ENCODE measurements at places on chromosomes 1 and 21.

DNA sequence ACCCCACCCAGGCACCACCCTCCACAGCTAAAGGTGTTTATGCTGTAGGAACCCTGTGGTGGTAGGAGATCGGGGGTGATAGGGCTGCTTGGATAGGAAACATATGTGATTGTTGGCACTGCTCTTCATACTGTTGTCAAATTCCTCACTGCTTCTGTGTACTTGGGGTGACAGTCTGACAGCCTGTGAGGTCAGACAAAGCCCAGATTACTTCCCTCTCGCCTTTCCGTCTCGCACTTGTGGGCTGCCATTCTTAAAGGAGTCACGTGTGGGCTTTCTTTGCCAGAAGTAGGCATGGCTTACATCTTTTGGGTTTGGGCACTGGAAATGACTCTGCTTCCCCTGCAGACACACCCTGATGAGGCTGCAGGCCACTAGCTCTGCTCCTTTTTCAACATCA is 363.8 kb downstream of the DISC1 start:
- no peak for DNase-seq

DNA sequence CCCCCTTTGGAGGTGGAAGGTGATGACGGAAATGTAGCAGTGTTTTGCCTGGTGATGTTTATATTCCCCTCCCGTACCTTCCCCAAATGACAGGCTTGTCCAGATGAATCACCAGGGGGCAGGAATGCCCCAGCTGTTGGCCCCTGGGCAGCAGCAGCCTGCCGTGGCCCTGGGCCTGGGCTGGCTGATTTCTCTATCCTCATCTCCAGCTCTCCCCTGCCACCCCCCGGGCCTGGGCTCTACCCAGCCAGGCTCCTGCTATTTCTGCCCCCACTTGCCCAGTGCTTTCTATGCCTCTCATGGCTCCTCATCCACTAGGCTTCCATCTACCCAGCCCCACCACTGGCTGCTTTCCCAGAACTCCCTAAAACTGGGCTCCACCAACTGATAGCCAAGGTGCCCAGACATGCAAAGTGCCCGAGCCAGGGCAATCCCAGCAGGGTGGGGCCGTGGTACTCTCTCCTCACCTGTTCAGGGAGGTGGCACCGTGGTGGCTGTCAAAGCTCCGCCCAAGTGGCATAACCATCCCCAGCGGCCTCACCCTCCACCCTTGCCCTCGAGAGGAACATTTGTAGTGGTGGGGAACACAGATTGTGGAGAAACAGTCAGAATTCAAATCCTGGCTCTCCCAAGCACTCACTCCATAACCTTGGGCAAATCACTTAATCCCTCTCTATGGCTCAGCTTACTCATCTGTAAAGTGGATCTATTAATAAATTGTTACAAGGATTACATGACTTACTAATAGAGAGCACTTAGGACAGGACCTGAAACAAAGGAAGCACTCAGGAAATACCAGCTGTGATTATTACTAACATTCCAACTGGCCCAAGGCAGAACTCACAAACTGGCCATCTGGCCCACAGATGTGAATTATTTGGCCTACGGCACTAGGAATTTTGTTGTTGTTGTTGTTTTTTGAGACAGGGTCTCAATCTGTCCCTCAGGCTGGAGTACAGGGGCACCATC is 12.8 kb upstream of the ECE1 start:
- DNase-seq = no peak

DNA sequence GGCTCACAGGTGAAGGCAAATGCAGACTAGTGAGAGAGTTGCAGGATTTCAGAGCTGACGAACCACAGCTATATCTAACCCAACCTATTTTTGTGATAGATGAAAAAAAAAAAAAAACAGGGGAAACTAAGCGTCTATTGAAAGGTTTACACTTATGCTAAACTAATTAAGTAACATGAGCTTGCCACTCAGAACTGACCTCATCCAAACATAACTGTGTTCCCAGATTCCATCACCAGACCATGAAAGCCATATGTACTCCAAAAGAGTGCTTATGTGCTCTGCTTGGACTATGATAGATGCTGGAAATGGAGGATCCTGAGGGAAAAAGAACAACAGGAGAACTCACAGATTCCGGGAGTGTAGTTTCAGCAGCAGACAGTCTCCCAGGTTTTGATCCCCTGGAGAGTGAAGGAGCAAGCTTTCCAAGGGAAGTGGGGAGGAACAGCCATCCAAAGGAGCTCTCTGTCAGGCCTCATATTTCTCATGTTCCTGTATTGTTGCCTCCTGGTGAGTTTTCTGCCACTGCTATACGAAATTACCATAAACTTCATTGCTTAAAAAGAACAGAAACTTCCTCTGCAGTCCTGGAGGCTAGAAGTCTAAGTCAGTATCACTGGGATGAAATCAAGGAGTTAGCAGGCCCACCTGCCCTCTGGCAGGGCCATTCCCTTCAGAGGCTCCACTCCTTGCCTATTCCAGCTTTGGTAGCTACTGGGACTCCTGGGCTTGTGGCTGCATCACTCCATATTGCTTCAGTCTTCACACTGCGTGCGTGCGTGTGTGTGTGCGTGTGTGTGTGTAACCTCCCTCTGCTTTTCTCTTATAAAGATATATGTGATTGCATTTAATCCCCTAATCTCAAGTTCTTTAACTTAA is 38.1 kb downstream of the NIBAN1 start:
- no peak for DNase-seq

GRCh38 chr1:240946926-240947325 is 335.0 kb upstream of the GREM2 start:
- no peak for DNase-seq

DNA sequence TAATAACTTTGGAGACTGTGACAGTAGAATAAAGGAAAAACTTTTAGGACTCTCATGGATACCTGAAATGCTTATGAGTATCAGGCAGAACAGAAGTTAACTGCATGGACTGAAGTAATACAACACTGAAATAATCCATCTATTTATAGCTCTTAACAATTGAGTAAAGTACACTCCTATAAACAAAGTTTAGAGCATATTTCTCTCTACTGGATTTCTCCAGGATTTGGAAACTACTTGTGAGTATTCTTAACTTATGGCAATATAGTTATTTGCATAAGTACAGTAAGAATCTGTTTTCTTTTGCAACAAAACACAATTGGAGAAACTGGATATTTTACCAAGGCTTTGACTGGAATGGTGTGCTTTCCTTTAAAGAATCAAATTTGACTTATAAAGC is 9.9 kb upstream of the CD48 start:
- no peak for DNase-seq

- peak; percentile 29 for DNase-seq
Measured at GRCh38 chr1:1943834-1944570, 24.9 kb upstream of the TMEM52 start.

GRCh38 chr1:179447489-179447888 is 81.7 kb downstream of the AXDND1 start:
- DNase-seq = no peak

DNA sequence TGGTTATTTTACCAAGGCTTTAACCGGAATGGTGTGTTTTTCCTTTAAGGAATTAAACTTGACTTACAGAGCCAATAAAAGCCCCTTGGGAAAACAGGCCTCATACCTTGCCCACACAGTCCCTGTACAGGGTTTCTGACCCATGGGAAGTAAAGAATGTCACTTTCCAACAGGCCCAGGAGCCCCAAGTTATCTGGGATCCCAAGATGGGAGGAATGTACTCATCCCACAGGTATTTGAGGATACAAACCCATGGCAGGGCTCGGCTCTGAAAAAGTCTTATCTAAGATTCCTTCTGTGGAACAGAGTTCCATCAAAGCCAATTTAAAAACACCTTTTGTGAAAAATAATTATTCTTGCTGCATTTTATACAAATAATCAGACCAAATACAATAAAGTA is 15.3 kb upstream of the COX20 start:
- DNase-seq = no peak

GRCh38 chr1:27527890-27528817 is 38.2 kb upstream of the WASF2 start:
- DNase-seq = no peak

- no peak for DNase-seq
Measured at GRCh38 chr21:20377250-20377649, 621.0 kb upstream of the NCAM2 start.

- DNase-seq = no peak
Measured at GRCh38 chr1:201692555-201693394, 136.2 kb upstream of the IPO9 start.

GRCh38 chr1:151565502-151566189 is 25.5 kb downstream of the TUFT1 start:
- DNase-seq = no peak

GRCh38 chr1:233012021-233012420 is 61.6 kb downstream of the NTPCR start:
- no peak for DNase-seq

DNA sequence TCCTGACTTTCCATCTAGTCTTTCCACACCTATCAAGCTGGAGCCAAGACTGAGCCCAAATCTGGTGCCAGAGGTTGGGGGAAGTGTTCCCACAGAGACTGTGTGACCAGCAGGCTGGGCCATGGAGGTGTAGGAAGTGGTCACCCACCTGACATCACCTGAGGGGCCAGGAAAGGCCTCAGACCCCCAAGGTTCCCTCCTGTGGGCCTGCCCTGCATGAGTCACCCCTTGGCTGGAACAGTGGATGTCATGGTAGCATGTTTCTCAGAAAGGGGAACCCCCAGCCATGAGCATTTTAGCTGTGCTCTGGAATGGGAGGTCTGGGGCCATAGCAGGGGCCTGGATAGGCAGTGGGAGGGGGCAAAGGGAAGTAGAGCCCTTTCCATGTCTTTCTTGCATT is 5.7 kb upstream of the TNFRSF8 start:
- no peak for DNase-seq

- DNase-seq = no peak
Measured at GRCh38 chr1:11629184-11630016, 24.8 kb downstream of the FBXO2 start.

DNA sequence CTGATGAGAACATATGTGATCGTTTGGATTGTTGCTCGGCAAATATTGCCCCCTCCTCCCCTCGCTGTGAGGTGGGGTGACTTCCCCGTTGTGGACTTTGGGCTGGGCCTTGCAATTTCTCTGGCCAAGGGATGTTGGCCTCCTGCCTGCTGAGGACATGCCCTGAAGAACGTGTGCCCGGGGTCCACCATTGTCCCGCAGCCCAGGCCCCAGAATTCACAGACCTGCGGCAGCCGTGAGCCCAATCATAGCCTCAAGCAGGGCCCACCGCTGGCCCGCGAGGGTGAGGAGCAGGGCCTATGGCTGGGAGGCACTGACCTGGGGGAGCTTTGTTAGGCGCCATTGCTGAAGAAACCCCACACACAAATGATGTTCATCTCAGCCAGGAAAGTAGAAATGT is 58.3 kb upstream of the ACTRT2 start:
- DNase-seq = no peak

DNA sequence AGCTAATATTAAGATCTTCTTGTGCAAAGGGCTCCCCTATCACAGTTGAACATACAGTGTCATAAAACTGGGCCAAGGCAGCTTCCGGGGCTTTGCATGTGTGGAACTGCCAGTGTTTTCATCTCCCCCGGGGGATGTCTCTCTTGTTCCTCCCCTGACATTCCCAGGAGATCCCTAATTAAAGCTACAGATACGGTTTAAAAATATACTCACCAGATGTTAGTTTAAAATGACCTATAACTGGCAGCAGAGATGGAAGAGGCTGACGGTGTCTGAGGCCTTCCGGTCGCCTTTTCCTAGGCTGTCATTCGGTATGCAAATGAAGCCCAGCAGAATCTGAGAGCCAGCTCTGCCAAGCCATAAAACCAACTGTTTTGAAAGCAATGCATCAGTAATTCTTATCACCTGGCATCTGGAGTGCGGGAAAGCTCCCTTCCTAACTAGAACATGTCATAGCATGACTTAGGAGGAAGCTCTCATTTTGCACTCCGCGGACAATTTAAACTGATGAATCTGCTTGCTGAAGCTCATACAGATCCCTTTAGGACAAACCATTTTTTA is 436.5 kb upstream of the VAMP3 start:
- no peak for DNase-seq

- no peak for DNase-seq
Measured at GRCh38 chr1:6984536-6984935, 199.3 kb downstream of the CAMTA1 start.

DNA sequence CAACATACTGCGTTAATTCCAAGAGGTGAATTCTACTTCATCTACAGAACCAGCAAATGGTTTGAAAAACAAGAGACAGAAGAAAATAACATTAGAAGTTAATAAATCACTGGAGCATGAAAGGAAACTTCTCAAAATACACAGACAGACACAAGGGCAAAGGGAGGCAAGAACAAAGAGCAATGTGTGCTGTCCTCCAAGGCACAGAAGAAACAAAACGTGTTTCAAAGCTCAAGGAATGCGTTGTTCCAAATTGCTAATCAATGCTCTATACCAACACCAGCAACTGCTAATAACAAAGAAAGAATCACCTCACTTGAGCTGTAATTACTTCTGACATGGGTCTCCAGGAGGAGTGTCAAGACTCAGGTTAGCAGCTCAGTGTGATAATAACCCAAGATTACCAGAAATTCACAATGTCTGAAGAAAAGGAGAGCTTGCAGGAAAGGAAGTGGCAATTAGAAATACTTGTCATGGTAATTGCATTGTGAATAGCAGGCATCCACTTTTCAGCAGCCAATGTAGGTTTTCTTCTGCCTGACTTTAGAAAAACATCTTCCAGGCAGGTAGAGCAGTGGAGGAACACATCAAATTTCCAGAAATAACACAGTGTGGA is 175.4 kb downstream of the SEC16B start:
- DNase-seq = no peak

DNA sequence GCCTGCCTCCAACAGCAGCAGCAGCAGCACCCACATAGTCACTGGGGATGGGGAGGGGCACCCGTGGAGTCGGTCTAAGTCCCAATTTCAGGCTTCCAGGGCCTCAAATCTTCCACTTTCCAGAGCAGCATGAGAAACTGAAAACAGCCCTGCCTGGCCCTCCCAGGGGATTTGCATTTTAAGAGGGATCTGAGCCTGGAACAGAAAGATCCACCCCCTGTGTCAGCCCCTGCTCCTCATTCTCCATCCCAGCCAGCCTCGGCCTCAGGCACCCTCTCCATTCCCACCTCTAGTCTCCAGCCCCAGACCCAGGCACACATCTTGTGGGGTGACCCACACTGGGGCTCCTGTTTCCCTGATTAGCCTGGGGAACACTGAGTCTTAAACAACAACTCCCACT is 51.8 kb downstream of the FBXO2 start:
- DNase-seq = no peak

- no peak for DNase-seq
Measured at GRCh38 chr21:16363100-16363499, 633.3 kb downstream of the USP25 start.

- DNase-seq = no peak
Measured at GRCh38 chr1:88812366-88812765, 79.0 kb downstream of the GTF2B start.

GRCh38 chr1:108125312-108126138 is 74.6 kb downstream of the SLC25A24 start:
- peak; percentile 45 for DNase-seq

Data from stimulated activated CD8-positive, alpha-beta memory T cell treated with anti-CD3 and anti-CD28 coated beads, Interleukin-4, amount 100 ng/mL, for 1 hour (primary cell).